NCI-H187 treated with DMSO at 0.1 percent for 48 hours (cell line): ENCODE measurements at places on chromosomes 13 and 19.

- DNase-seq, result no peak
Observed at GRCh38 chr13:24716011-24716410, 35.8 kb downstream of the ATP12A start.

DNA sequence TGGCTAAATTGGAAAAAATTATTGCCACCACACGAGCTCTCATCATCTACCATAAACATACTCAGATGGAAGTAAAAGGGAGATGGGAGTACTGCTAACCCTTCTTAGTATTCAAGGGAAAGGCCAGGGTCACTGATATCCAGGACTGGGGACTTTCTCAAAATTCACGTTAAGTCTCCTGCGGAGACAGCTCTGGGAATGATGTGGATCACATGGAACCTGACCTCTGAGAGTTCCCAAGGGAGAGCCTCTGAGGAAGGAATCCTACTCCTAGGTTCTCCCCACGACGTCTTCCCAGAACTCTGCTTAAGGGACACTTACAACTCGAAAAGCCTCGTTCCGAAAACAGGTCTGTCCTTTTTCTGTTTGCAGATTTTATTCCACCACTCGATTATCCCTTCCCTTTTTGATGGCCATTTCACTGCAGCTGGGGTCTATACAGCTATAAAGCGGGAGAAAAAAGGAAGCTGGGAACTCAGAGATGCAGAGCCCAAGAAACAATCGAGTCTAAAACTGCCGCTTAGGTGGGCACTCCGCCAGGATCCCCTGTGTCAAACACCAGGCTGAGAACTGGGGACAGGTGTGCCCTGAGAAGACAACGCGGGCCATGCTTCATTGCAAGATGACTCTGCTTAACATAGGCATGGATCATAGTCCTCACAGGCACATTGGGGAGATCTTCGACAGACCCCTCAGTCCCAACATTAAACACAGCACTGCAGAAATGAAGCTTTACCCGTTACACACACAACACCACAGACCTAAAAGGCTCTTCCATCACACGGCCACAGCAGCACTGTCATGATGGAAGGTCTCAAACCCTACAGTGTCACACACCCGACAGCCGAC lies 823 bp upstream of the ZNF567 start:
- no peak for DNase-seq

- DNase-seq, result no peak
Observed at GRCh38 chr13:27960362-27961226, 8.5 kb downstream of the CDX2 start.

- DNase-seq, result no peak
Observed at GRCh38 chr13:32988608-32989289, 27.5 kb upstream of the KL start.

- DNase-seq, result no peak
Observed at GRCh38 chr13:81990652-81991051, 1649.7 kb upstream of the SPRY2 start.

DNA sequence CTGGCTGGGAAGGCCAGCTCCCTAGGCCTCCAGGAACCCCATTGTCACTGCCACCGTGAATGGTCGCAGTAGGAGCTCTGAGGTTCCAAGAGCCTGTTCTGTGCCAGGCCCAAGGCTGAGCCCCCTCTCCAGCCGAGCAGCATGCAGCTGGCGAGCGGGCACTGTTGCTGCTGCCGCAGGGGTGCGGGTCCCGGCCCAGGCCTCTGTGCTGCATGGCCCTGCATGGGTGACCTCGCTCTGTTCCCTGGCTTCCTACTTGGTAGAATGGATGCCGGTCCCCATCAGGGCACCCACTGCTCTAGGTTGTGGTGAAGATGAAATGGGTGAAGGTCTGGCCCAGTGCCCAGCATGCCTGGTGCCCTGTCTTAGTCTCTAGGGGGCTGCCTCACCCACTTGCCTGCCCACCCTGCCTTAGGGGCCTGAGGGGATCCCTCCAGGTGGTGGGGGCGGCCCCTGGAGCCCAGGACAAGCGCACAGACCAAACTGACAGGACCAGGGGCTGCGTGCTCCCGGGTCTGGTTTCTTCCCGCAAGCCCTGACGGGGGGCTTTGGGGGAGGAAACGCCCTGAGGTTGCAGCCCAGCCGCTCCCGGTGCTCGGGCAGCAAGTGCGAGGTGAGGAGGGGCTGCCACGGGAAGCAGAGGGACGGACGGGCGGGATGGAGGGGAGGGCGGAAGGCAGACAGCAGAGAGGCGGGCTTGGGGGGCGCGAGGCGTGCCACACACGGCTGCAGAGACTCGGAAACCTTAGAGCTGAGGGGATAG lies 8.7 kb upstream of the UQCR11 start:
- no peak for DNase-seq
